Activated CD4-positive, alpha-beta T cell treated with anti-CD3 and anti-CD28 coated beads, Interleukin-2, amount 50 U/mL, for 4 hours (primary cell): ENCODE measurements at places on chromosomes 11 and 22.

GRCh38 chr11:94787801-94788200 lies 19.6 kb downstream of the AMOTL1 start:
- DNase-seq = no peak

- DNase-seq = no peak
These were observed 26.0 kb upstream of the CYP2D6 start for GRCh38 chr22:42156598-42156997.

DNA sequence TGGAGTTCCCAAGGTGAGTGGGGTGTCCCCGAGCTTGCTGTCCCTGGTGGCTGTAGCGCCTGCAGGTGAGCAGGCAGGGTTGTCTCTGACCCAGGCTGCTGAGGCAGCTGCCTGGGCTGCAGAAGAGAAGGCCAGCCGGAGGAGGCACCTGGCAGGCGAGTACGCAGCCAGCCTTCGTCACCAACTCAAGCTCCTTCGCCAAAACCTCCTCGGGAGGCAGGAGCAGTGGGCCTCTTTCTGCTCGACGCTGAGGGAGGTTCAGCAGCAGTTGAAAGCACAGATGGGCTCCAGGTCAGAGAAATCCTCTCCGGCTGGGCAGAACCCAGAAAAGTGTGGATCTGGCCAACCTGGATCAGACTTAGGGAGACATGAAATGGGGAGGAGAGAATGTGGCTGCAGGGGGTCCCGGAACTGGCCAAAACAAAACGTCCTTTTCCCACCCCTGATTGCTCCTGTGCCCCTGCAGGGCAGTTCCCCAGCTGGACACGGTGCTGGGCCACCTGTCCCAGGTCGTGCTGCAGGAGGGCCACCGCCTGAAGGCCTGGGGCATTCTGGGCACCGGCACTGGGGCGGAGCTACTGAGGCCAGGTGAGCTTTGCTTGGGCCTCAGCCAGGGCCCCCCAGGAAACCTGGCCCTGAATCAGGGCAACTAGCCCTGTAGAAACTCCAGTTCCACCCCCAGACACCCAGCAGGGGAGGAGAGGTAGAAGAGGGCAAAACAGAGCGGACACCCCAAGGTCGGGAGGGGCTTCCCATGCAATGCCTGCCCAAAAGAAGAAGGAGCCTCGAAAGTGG lies 56.7 kb downstream of the BTG4 start:
- no peak for DNase-seq

DNA sequence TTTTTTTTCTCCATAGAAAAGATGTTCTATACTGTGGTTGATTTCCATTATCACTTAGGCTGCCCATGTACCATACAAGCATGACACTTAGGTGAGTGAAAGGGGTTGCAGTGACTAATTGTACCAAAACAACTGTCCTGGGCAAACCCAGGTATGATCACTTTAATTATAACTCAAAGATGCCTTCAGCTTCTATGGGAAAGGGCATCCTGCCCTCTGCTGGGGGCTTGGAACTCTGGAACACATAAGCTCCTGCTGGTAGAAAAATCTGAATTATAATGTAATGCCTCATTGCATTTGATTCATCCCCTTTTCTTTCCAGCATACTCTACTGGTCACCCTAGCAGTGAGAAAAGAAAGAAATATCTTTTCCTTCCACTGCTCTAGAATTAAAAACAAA lies 206.3 kb downstream of the DDX10 start:
- DNase-seq = no peak

DNA sequence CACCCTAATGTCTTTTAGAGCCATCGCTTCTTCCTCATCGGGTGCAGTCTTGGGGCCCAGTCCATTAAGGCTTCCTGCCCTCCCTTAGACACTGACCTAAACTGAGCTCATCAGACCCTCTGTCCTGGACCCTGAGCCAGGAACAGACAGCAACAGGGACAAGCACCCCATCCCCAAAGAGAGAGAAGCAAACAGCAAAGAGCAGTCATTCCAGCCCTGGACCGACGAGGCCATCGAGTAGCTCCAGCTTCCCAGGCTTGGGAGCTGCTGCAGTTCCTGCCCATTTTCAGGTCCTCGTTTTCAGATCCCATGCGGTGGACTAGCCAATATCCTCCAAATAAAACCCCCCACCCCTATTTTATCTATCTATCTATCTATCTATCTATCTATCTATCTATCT lies 25.8 kb upstream of the CACNG2 start:
- DNase-seq = no peak

- DNase-seq = no peak
These were observed 11.6 kb downstream of the PHLDB1 start for GRCh38 chr11:118618991-118619375.

DNA sequence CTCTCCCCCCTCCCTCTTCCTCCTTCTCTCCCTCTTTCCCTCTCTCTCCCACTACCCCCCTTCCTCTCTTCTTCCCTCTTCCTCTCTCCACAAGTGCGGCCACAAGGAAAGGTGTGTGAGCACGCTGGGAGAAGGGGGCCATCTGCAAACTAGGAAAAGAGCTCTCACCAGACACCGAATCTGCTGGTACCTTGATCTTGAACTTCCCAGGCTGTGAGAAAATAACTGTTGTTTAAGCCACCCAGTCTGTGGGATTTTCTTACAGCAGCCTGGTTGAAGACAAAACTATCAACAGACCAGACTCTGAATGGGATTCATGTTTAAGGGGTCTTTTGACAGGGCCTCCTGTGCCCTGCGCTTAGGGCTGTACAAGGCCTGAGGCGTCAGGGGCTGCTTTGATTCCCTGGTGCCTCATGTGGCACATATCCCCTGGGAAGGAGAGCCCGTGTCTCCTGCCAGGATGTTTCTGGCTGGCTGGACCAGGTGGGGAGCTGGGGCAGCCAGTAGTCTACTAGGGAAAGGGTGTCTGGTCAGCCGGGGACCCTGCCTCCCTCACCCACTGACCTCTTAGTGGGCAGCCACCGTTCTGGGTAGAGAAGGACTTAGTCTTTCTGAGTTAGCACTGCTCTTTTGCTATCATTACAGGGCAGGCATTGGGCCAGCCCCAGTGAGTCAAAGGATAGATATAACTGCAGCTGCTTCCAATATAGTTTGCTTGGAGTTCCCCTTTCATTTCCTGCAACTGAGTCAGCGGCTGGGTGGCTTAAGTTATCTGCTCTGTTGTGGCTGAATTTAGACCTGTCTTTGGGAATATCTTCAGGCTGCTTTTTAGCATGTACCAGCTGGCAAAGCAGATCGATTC lies 6.2 kb downstream of the PANX1 start:
- DNase-seq = no peak

GRCh38 chr11:104759464-104759863 lies 138.8 kb downstream of the CASP12 start:
- DNase-seq = no peak

DNA sequence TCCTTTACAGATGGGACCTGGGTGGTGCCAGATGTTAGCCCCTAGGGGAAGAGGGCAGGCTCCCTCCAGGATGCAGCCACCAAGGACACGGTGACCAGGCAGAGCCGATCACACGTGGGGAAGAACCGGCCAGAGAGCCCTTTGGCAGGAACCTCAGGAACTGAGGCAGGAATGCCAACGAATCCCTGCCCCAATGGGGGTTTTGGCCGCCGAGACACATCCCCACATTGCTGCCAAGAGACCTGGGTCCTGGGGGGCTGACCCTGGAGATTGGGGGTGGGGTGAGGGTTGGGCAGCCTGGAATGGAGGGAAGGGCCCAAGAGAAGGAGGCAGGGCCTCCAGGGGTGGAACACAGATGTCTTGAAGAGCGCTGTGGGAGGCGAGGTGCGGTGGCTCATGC lies 28.7 kb upstream of the LMO1 start:
- no peak for DNase-seq

GRCh38 chr11:44004452-44005062 lies 43.2 kb upstream of the ACCSL start:
- DNase-seq = no peak

- DNase-seq = no peak
These were observed 7.3 kb downstream of the PACSIN2 start for GRCh38 chr22:43007519-43008102.
